Activated CD8-positive, alpha-beta T cell treated with anti-CD3 and anti-CD28 coated beads for 36 hours (primary cell): ENCODE measurements at places on chromosomes 13 and 19. TPM values are rescaled to one million over a fixed set of nuclear protein-coding genes. Genes with fewer than 3 reads are reported as not detected.

DNA sequence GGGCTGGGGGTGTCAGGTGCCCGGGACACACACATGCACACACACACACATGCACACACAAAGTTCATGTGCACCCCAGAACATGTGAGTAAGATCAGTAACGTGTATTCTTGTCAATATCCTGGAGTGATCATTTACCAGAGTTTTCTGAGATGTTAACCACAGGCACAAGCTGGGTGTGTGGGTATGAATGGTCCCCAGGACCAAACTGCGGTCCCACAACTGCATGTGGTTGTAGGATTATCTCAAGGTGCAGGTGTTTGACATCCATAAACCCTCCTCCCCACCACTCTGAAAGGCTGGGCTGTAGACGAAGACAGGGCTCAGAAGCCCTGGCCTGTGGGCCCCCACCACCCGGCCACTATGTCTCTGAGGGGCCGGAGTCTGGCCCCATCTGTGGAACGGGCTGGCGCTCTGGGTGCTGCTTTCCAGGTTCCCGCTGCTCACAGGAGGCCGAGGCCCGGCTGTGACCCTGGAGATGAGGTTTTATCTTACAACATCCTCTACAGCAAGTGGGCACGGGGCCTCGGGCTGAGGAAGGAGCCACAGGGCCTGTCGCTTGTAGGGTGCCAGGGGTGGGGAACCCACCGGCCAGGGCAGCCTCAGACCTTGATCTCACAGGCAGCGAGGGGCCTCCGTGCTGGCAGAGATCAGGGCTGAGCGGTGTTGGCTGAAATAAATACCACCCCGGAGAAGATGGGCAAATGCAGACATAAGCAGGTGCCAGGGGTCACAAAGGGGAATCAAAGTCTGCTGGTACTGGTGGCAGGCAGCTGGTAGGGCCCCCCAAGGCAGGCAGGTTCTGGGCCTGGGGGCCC lies 4.3 kb downstream of the F2RL3 start:
- DNase-seq: no peak

DNA sequence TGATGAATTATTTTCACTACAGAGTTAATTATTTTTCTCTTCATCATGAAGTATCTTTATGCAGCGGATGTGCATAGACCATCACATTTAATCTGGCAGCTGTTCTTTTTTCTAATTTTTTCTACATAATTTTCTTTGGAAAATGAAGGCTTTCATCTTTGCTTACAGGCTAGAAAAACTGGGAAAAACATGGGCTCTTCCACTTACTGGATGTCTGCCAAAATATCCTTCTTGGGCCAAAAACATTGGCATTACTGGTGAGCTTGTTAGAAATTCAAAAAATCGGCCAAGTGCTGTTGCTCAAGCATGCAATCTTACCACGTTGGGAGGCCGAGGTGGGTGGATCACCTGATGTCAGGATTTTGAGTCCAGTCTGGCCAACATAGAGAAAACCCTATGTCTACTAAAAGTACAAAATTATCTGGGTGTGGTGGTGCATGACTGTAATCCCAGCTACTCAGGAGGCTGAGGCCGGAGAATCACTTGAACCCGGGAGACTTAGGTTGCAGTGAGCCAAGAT lies 176.8 kb downstream of the ZNF737 start:
- no peak for DNase-seq

The CNN1 gene
- total RNA-seq: not detected

DNA sequence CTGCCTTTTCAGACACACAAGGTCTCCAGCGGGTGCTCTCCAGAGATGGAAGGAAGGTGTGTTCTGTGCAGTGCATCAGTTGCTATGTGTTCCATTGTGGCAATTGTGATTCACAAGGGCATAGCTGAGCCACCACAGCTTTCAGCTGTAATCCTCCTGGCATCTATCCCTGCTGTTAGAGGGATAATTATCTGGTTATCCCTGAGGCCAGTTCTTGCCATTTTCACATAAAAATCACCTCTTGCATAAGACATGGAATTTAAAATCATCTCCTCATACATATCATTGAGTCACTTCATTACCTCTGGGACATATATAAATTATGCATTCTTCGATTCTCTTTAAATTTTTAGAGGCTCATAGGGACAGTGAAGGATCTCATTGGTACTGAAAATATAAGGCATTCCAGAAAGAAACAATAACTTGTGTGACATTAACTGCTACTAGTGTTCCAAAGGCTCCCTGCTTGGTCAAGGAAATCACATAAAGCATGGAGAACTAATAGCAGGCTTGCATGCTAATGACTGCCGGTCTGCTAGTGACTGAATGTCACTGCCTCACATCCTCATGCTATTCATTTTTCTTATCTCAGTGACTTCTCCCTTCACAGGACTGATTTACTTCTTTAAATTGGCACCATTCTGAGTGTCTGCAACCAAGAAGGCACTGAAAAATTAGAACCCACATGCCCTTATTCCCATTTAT lies 214.0 kb downstream of the ENOX1 start:
- DNase-seq: no peak

The VAV1 gene
- total RNA-seq: 65.4 TPM

The KLK2 gene
- total RNA-seq: 0.51 TPM
